Glutamatergic neuron (in vitro differentiated cells): ENCODE measurements at places on chromosomes 11 and 22. TPM values are rescaled to one million over a fixed set of nuclear protein-coding genes. Genes with fewer than 3 reads are reported as not detected.

DDX25 gene
- total RNA-seq = 11.3 TPM

SLC35F2 gene
- total RNA-seq = 3.5 TPM

DNA sequence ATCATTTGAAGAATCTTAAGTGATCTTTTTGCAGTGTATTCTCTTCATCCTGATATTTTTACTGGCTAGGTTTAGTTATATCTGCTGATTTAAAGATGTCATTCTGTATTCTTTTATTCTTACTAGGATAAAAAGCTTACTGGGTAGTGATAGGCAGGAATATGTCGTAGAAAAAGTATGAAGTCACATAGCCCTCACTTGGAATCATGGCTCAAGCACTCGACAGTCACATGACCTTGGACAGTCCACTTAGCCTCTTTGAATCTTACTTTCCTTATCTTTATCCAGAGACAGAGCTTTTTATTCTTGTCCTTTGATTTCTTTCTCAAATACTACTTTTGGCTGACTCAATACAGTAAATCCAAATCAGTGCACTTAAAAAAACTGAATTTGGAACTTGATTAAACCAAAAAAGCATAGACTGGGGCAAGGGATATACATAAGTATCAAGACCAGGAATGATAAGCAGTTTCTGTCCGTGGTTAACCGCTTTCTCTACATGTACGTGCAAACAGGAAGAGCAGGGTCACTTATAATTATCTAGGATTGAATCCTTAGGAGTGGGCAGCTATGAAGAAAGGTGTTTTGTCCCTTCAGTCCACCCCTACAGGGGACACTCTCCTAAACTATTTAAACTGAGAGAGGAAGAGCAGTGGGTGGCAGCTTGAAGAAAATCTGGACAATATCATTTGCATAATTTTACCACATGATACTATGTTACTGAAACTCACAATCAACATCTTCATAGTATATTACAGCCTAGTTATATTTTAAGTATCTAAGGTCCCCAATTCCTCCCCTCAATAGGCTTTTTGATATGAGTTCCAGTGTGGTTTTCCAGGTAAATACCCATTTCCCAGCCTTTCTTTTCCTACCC, 8.0 kb downstream of the MMP7 start:
- no peak overlapping the region for H3K27ac ChIP-seq
- no peak for DNase-seq
- no peaks in the 10 kb centered on the region for H3K27me3 ChIP-seq
- no peaks in the 10 kb centered on the region for H3K36me3 ChIP-seq
- no peaks in the 10 kb centered on the region for H3K4me1 ChIP-seq

SLC17A6 gene
- total RNA-seq = 170 TPM

GRCh38 chr11:1219834-1220815, 2.7 kb upstream of the MUC5B start:
- no peaks in the 10 kb centered on the region for H3K36me3 ChIP-seq
- DNase-seq = peak; percentile 15
- peaks cover 1% of the 10 kb centered on the region for H3K4me1 ChIP-seq
- peaks cover 7% of the 10 kb centered on the region for H3K27me3 ChIP-seq

DHCR7 gene
- total RNA-seq = 145 TPM

NXPE2 gene
- total RNA-seq = not detected

DNA sequence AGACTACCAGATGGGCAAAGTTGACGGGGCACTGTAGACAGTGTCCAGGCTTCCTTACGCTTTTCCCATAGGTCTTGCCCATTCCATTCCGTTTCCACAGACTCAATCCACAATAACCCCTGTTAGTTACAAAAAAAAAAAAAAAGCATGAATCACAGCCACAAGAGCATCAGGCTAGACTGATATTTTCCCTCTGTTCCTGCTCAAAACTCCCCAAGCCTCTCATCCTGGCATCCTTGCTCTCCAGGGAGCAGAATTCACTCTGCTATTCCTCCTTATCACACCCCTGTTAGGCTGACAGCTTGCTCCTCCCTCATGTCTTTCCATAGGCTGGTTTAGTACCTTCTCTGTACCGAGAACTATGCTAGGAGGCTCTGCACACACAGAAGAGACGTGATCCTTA, 42.2 kb downstream of the TMEM123 start:
- peaks cover 12% of the 10 kb centered on the region for H3K4me1 ChIP-seq
- no peak overlapping the region for H3K4me3 ChIP-seq
- DNase-seq = no peak
- no peaks in the 10 kb centered on the region for H3K27me3 ChIP-seq

- no peak overlapping the region for H3K27ac ChIP-seq
- no peak for DNase-seq
- H3K4me1 ChIP-seq = no peaks in the 10 kb centered on the region
- no peaks in the 10 kb centered on the region for H3K27me3 ChIP-seq
- H3K4me3 ChIP-seq = no peak overlapping the region
- no peaks in the 10 kb centered on the region for H3K36me3 ChIP-seq
Observed at GRCh38 chr11:35057926-35058668, 80.9 kb upstream of the CD44 start.

ARHGAP8 gene
- 0.59 TPM for total RNA-seq

DNA sequence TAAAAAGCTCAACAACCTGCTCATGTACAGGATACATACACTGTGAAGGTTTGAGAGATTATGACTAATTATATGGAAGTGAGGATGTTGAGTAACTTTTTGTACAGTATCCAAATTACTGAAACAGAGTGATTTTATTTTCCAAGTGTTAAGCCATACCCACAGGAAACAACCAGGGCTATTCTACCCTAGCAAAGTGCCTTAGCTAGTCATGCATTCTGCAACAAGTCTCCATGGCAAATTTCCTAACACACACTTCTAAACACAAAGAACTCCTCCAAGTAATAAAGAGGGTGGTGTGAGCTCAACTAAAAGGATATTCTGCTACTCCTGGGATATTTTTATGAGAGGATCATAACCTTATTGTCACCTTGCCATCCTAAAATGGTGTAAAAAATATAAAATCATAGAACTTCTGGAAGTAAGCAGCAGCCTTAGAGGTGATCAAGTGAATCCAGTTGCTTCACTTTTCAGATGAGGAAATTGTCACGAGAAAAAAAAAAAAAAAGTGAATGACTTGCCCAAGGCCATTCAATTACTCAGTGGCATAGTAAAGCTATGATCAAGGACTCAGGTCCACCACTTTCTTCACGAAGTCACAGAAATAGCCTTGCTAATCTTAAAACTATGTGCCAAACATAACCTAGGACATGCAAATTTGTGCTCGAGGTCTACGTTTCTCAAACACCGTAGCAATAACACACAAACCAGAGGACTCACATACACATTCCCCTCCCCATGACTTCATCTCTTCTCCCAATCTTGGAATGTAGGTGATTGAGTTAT, 4.2 kb downstream of the LGR4 start:
- peaks cover 11% of the 10 kb centered on the region for H3K27me3 ChIP-seq
- peaks cover 40% of the 10 kb centered on the region for H3K4me1 ChIP-seq
- no peaks in the 10 kb centered on the region for H3K36me3 ChIP-seq
- DNase-seq = no peak
- H3K4me3 ChIP-seq = peak overlapping the region; percentile 93

SLC35C1 gene
- total RNA-seq = 20.9 TPM

FGF3 gene
- total RNA-seq = not detected

- H3K27ac ChIP-seq = no peak overlapping the region
- peaks cover 2% of the 10 kb centered on the region for H3K27me3 ChIP-seq
- H3K4me3 ChIP-seq = no peak overlapping the region
Observed at GRCh38 chr11:134365011-134365925, 33.5 kb downstream of the GLB1L2 start.

HMOX1 gene
- 14.9 TPM for total RNA-seq

C22orf23 gene
- 0.64 TPM for total RNA-seq

DNA sequence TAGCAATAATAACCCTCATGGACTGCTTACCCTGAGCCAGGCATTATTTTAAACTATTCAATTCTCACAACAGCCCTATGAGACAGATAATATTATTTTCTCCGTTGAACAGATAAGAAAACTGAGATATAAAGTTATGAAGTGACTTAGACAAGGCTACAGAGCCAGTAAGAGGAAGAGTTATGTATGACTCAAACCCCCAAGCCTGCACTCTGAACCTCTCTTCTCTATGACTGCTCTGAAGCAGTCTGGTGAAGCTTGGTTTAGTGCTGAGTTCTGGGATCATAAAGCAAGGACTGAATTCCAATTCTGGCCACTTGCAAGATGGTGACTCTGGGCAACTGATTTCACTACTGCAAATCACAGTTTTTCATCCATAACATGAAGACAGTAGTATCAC, 34.5 kb downstream of the TNKS1BP1 start:
- peaks cover 20% of the 10 kb centered on the region for H3K4me1 ChIP-seq
- H3K27me3 ChIP-seq = no peaks in the 10 kb centered on the region
- no peak overlapping the region for H3K4me3 ChIP-seq
- DNase-seq = no peak
- peak overlapping the region; percentile 86 for H3K27ac ChIP-seq

- H3K4me1 ChIP-seq = peaks cover 9% of the 10 kb centered on the region
- no peak for DNase-seq
- H3K36me3 ChIP-seq = peaks cover 8% of the 10 kb centered on the region
- H3K4me3 ChIP-seq = no peak overlapping the region
- no peak overlapping the region for H3K27ac ChIP-seq
Observed at GRCh38 chr22:23695571-23696325, 4.9 kb downstream of the RGL4 start.

GRCh38 chr11:82924522-82925224, 23.1 kb downstream of the DDIAS start:
- H3K27ac ChIP-seq = no peak overlapping the region
- no peak overlapping the region for H3K4me3 ChIP-seq
- no peaks in the 10 kb centered on the region for H3K4me1 ChIP-seq
- no peaks in the 10 kb centered on the region for H3K36me3 ChIP-seq
- no peaks in the 10 kb centered on the region for H3K27me3 ChIP-seq
- no peak for DNase-seq

GRCh38 chr11:35148163-35148837, 9.3 kb downstream of the CD44 start:
- no peak overlapping the region for H3K27ac ChIP-seq
- H3K4me3 ChIP-seq = no peak overlapping the region
- no peaks in the 10 kb centered on the region for H3K36me3 ChIP-seq
- H3K4me1 ChIP-seq = no peaks in the 10 kb centered on the region
- H3K27me3 ChIP-seq = peaks cover 1% of the 10 kb centered on the region

- no peaks in the 10 kb centered on the region for H3K36me3 ChIP-seq
- H3K4me3 ChIP-seq = no peak overlapping the region
- no peaks in the 10 kb centered on the region for H3K27me3 ChIP-seq
- no peak for DNase-seq
- H3K27ac ChIP-seq = no peak overlapping the region
Observed at GRCh38 chr11:75910426-75911145, 95.6 kb downstream of the UVRAG start.

DNA sequence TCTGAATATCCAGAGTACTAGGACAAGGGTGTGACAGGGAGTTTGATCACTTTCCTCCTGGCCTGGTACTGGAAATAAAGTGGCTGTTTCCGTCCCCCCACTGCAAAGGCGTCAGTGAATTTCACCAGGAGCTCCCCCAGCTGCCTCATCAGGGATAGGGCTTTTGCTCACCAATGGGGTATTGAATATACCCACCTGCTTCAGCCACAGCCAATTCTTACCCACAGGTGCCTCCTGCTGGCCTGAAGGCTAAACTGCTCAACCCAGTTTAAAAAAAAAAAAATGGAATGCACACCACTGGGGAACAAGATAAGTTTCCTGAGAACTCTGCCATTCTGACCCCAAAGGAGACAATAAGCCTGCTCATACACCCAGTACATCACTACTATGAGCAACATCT, 65.3 kb upstream of the MS4A8 start:
- H3K27me3 ChIP-seq = peaks cover 5% of the 10 kb centered on the region
- no peaks in the 10 kb centered on the region for H3K36me3 ChIP-seq
- H3K4me3 ChIP-seq = no peak overlapping the region
- H3K4me1 ChIP-seq = no peaks in the 10 kb centered on the region
- peak; percentile 31 for DNase-seq

DNA sequence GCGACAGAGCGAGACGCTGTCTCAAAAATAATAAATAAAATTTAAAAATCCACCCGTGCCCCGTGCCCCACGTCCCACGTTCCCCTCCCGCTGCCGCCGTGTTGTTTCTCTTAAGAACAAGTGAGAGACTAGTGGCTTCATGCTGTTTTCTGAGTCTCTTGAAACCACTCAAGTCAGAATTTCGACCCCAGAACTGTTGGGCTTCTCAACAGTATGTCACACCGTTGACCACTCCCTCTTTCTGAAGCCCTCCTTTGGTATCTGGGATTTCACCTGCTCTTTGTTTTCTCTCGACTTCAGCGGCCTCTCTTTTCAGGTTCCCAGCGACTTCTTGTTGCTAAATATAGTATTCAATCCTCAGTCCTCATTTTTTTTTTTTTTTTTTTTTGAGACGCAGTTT, 974 bp downstream of the PPIL2 start:
- peak overlapping the region; percentile 96 for H3K4me3 ChIP-seq
- no peaks in the 10 kb centered on the region for H3K4me1 ChIP-seq
- no peak for DNase-seq
- H3K36me3 ChIP-seq = no peaks in the 10 kb centered on the region
- peaks cover 12% of the 10 kb centered on the region for H3K27me3 ChIP-seq

DNA sequence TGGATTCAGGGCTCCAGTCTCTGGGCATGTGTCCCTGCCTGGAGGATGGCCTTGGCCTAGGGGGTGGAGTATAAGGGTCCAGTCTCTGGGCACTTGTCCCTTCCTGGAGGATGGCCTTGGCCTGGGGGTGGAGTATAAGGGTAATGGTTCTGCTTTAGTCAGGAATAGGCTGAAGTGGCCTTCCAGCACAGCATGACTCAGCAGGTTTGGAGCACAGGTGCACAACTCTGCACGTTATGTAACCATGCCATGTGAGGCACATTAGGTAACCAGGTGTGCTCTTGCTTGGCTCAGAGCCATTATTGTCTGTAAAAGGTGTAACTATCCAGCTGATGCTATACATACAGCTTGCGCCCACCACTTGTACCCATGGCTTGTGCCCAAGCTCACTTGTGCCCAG, 48.4 kb upstream of the POLD3 start:
- peaks cover 2% of the 10 kb centered on the region for H3K27me3 ChIP-seq
- no peak overlapping the region for H3K4me3 ChIP-seq
- no peaks in the 10 kb centered on the region for H3K4me1 ChIP-seq
- H3K27ac ChIP-seq = no peak overlapping the region
- DNase-seq = no peak

- no peaks in the 10 kb centered on the region for H3K36me3 ChIP-seq
- peaks cover 4% of the 10 kb centered on the region for H3K27me3 ChIP-seq
- H3K4me3 ChIP-seq = no peak overlapping the region
- no peak overlapping the region for H3K27ac ChIP-seq
Observed at GRCh38 chr11:2298795-2299761, 2.6 kb downstream of the C11orf21 start.

- H3K36me3 ChIP-seq = peaks cover 16% of the 10 kb centered on the region
- no peak overlapping the region for H3K27ac ChIP-seq
- peaks cover 35% of the 10 kb centered on the region for H3K4me1 ChIP-seq
Observed at GRCh38 chr11:78795621-78796261, 221.1 kb upstream of the NARS2 start.

- no peak for DNase-seq
- H3K36me3 ChIP-seq = peaks cover 5% of the 10 kb centered on the region
- no peak overlapping the region for H3K27ac ChIP-seq
- H3K4me1 ChIP-seq = peaks cover 29% of the 10 kb centered on the region
- no peak overlapping the region for H3K4me3 ChIP-seq
Observed at GRCh38 chr11:78800096-78800690, 225.5 kb upstream of the NARS2 start.

TMEM191B gene
- 42.7 TPM for total RNA-seq

ZP1 gene
- total RNA-seq = not detected
